ENCODE measurements at places on chromosomes 1 and 21.
A peak's percentile ranks its signal among the peaks of the same experiment; 100 is the strongest.

- no peak for DNase-seq
These were observed 37.6 kb upstream of the LDLRAP1 start for GRCh38 chr1:25505656-25506385.

GRCh38 chr1:35576061-35576765 is 3.1 kb downstream of the TFAP2E start:
- no peak for DNase-seq

GRCh38 chr1:34713443-34713842 is 41.4 kb upstream of the GJB5 start:
- DNase-seq = no peak

- peak; percentile 56 for DNase-seq
These were observed 78.1 kb upstream of the DNAH14 start for GRCh38 chr1:224851210-224851847.

DNA sequence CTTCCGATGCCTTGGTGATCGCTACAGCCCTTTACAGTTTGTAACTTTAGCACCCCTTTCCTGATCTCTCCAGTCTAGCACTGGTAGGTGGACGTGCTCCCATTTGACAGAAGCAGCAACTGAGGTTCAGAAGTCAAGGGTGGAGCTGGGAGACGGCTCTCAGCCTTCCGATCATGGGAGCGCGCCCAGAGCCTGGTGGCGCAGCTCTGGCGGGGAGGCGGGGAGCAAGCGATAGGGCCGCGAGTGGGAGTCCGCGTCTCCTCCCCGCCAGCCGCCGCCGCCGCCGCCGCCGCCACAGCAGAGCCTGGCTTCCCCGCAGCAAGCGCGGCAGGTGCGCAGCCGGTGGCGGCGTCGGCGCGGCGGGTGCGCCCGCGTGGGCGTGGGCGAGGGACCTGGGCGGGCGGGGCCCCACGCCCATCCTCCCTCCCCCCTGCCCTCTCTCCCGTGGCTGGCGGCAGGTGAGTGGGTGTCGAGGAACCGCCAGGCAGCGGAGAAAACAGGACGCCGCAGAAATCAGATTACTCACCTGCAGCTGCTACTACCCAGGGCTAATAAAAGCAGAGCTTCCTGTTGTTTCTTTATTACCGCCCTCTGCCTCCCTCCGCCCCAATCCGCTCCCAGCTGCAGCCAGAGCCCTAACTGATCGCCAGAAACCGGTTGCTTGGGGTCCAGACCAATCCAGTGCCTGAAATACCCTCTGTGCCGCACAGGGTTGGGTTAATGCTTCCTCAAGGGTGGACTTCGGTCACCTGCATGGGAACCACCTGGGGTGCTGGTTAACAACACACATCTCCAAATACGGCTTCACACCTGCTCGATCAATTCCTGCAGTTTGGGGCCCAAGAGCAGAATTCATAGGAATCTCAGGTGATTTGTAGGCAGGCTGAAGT is 60.2 kb upstream of the ID3 start:
- DNase-seq = no peak

DNA sequence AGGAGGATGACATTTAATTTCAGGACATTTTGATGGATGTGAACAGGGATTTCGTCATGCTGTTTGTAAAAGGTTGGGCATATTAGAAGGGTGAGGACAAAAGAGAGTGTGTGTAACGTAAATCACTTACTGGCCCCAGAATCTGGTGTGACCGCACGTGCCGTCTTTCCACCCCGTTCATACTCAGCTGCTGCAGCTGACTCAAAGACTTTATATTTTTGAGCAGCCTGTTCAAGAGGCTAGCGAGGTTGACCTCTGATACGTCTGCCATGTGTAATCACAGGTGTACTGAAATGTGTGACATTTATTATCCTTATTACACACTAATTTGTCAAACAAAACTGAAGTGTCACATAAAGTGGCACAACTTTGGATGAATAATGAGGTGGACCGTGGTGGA is 66.5 kb upstream of the ERRFI1 start:
- no peak for DNase-seq

- no peak for DNase-seq
These were observed 694 bp upstream of the MRPL9 start for GRCh38 chr1:151763990-151764389.

GRCh38 chr21:36229181-36229580 is 72.6 kb downstream of the DOP1B start:
- no peak for DNase-seq

DNA sequence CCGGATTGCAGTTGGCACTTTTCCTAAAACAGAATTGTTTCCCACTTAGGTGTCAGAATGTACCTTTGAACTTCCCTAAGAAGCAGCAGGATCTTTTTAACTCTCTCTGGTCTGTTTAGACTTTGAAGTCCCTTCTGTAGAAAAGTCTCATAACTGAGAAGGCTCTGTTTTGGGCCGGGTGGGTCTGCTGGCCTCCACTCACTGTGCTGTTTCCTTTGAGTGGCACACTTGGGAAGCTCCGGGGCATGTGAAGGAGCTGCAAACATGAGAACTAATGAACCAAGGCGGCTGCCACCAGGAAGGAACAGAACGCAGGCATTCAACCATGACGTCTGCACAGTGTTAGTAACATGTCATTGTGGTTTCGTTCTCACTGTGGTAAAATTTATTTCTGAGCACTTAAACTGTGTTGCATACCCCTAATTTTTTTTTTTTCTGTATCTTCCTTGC is 19.5 kb upstream of the NCMAP start:
- DNase-seq = no peak

DNA sequence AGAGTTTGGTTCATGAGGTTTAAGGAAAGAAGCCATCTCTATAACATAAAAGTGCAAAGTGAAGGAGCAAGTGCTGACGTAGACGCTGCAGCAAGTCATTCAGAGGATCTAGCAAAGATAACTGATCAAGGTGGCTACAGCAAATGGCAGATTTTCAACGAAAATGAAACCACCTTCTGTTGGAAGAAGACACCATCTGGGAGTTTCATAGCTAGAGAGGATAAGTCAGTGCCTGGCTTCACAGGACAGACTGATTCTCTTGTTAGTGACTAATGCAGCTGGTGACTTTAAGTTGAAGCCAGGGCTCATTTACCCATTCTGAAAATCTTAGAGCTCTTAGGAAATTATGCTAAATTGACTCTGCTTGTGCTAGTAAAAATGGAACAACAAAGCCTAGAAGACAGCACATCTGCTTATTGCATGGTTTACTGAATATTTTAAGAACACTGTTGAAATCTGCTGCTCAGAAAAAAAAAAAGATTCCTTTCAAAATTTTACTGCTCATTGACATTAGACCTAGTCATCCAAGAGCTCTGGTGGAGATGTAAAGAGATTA is 10.5 kb downstream of the MAEL start:
- DNase-seq = no peak

DNA sequence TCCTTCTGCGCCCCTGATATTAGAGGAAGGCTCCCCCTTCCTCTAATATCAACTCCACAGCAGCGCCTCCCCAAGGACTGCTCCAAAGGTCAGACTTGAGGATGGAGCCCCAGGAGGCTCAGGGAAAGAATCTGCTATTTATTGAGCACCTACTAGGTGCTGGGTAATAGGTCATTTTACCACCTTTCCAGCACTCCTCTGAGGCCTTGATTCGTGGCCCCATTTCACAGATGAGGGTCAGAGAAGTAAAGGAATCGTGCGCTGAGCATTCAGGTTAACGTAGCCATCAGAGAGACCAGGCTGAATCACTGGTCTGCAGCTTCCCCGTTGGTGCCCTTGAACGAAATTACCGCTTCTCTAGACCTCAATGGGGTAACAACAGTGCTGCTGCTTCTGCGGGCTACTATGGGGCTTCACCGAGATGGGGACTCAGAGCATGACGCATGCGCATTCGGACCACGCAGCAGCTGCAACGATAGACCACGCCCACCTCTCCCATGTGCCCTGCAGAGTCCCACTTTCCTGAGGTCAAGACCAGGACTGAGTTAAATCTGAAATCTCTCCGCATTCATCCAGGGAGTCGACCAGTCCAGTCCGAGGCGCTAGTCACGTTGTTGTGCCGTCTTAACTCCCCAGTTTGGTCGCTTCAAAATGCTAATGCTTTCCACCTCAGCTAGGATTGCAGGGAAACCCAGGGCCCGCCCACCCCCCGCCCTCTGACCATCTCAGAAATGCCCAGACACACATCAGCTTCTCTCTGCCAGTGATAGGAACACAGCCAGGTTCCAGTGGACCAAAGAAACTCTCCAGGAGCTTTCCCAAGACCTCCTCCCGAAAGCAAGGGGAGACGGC is 12.9 kb downstream of the CAMK2N1 start:
- DNase-seq = peak; percentile 85

DNA sequence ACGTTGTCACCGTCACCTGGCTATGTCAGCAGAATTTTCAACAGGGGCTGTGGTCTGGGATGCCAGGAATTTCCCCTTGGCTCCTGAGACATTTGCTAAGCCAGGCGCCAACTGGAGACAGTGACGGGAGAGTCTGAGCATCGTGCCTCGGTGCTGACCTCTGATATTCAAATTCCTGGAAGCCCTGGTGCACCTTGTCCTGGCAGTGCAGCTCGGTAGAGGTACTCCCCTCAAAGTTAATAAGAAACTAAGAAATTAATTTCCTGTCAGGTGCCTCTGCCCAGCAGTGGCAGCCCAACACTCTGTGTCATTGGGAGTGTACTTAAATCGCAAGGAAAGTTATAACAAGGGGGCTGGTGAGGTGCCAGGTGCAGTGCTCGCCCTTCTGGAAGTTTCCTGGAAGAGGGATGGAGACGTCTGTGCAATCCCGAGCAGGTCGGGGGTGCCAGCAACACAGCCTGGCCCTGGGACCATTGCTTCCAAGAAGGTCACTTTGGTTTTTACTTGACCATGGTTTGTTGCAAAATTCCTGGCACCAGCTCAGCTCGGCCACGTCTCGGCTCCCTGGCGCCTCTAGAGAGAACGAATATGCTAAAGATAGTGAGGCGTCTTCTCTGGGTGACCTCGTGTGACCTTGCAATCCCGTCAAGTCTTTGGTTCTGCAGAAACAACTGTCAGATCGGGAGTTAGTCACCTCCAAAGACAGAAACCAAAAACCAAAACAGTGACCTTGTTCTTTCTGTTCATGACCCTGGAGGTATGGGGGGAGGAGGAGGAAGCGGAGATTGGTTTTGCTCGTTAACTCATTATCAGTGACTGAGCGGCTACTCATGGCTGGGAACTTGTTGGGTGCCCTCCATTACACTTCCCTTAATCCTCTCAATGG is 149.5 kb upstream of the VAMP3 start:
- no peak for DNase-seq

DNA sequence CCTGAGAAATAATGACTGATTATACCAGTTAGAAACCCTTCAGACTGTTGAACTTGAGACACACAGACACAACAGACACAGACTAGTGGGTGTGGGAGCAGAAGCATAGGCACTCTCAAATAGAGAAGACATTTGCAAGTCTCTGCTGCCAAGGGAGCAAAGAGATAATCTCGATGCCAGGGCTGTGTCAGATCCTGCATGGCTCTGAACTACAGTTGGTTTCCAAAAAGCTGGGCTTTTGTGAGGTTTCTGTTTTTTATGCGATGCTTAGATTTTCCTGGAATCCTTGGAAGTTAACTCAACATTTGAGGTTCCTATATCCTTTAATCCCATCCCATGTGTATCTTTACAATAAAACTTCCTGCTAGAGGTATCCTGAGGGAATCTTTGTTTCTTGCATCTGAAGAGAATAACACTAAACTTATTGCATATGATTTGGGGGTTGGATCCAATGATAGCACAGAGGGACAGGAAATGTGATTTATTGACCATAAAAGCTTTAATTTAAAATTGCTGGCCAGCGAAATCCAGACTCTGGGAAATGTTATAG is 236.4 kb downstream of the SPATA17 start:
- DNase-seq = no peak

DNA sequence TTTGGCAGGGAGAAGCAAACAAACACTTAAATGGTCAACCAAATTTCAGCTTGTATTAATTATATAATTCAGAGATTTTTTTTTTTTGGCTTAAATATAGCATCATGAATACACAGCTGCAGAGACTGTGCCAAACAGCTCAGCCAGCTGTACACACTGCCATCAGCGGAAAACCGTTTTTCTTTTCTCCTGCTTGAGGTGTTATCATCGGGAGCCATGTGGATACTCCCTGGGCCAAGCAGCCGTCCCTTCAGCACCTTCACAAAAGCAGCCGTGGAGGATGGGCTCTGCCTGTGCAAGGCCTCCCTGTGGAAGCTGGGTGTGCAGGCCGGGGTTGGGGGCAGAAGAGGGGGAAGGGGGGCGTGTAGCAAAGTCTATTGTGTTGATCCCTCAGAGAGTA is 85.0 kb downstream of the NUF2 start:
- no peak for DNase-seq

- no peak for DNase-seq
These were observed 59.5 kb downstream of the TRIM11 start for GRCh38 chr1:228347181-228347580.

DNA sequence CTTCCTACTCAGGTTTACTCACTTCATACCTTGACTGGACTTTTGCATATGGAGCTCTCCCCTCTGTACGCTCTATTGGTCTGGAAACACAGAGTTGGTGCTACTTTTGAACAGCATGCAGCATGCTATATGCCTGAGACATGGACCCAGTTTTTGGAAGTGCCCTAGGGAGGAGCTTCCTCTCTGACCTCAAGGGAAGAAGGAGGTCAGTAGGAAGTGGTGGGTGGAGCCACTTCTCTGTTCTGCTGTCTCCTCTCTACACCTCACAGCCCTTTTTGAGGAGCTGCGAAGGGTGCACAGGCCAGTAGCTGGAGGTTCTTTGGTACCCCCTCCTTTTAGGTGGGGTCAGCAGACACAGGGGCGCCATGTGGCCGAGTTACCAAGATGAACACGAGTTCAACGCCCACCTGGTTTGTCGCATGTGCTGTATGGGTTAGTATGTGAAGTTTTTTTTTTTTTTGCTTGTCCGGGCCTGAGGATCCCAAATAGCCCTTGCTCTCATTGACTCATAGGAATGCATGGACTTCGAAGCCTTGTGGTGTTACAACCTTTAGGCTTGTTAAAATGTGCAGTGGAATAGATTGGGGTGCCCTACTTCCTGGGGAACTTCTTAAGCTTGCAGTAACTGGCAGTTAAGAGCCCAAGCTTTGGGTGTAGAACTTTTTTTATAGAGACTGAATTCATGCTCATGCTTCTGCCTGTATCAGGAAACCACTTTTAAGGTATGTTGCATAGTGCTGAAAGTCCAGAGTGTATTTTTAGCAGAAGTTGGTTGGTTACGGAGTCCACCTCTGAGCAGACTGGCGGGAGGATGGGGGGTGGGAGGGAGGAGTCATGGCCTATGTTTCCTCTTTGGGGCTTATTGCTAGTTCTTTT is 10.7 kb downstream of the MACF1 start:
- peak; percentile 45 for DNase-seq
